Activated T-cell treated with anti-CD3 and anti-CD28 coated beads, Interleukin-2, amount 50 U/mL, for 4 hours (primary cell): ENCODE measurements at places on chromosomes 6 and 20.

DNA sequence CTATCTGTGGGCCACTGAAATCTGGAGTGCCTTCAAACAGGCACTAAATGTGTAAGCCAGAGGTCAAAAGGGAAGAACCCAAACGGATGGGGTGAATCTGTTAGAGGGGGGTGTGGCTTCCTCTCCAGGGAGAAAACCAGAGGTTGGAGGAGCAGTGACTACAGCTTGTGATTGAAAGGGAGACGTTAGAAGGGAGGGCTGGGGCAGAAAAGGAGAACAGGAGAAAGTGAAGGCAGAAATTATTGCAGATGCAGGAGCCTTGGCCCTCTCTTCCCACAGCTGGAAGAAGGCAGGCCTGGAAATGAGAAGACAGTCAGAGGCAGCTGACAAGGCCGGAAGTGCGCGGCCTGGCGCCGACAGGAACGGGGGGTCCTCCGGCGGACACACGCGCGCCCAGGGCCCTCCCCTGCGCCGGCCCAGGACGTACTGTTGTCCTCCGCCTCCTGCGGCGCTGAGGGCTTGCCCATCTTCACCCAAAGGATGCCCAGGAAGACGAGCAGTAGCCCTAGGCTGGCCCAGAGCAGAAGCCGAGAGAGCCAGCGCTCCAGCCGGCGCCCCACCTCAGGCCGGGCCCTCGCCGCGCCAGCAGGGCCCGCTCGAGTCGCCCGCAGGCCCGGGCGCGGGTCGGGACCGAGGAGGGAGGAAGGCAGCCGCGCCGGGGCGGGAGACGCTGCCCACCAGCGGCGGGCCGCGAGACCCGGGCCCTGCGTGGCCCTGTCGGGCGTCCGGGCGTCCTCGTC lies 806 bp downstream of the LEMD2 start:
- DNase-seq, result peak; percentile 23

GRCh38 chr6:134766497-134766896 lies 183.4 kb downstream of the ALDH8A1 start:
- DNase-seq, result no peak

- DNase-seq, result no peak
Measured at GRCh38 chr6:72218125-72218524, 331.8 kb downstream of the RIMS1 start.

DNA sequence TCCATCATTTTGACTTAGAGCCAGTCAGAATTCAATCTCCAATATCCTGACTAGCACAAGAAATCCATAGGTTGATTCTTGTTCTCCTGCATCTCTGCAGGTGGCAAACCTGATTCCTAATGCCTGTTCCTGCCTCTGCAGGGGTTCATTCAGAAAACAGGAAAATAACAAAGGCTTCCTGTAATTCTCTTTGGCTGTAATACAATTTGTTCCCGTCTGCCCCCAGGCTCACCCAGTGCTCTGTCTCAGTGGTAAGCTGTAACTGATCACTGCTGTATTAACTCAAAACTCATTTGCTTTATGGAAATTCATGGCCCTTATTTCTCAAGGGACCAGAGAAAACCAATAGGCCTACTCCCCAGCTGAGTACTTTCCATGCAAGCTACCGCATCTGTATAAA lies 88.6 kb downstream of the OPRM1 start:
- no peak for DNase-seq

DNA sequence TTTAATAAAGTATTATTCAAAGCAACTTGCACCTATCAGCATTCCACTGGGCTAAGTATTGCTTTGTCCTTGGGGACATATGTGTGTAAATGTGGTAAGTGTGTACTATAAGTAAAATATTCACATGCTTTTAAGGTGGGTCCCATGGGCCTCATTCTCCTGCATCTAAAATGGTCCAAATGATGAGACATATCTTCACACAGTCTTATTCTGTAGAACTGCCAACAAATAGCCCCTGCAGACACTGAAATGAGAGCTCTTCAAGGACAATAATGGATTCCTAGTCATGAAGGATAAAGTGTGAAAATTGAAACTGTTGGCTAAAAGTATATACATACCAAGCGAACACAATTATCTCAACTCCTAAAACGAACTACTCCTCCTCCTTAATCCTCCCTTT lies 81.8 kb downstream of the SMLR1 start:
- DNase-seq, result no peak

- no peak for DNase-seq
Measured at GRCh38 chr20:37728635-37728983, 34.8 kb downstream of the CTNNBL1 start.

GRCh38 chr6:149127212-149127611 lies 190.3 kb upstream of the TAB2 start:
- DNase-seq, result no peak

DNA sequence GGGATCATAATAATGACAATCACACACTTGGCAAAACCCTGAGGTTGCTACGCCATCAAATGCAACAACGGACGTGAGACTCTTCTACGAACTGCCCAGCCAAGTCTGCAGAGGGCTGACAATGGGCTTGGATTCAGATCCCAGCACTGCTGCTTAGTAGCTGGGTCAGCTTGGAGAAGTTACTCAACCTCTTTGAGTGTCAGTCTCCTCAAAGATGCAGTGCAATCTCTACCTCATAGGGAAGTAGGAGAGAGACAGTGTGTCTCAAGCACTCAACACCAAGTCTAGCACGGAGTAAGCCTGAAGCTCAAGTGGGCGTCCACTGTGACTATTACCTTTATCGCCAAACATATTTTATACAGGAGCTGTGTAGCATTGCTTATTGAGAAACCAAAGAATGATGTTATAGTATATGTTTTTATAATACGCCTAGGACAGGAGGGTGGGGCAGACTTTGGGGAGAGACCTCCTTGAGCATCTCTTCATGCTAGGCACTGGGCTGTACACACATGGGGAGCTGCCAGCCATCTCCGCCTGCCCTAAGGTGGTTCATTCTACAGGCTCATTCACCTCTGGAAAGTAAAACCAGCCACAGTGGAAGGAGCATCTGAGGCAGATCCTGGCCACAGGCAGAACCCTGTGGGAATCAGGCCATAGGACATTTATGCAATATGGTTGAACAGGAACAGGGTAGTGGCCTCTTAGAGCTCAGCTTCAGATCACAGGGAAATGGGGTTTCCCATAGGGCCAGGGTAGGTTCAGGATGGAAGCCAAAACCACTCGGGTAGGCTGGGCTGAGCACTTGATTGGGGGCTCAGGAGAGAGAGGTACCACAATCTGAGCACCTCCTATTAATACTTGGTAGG lies 160.2 kb downstream of the MRPL14 start:
- no peak for DNase-seq

DNA sequence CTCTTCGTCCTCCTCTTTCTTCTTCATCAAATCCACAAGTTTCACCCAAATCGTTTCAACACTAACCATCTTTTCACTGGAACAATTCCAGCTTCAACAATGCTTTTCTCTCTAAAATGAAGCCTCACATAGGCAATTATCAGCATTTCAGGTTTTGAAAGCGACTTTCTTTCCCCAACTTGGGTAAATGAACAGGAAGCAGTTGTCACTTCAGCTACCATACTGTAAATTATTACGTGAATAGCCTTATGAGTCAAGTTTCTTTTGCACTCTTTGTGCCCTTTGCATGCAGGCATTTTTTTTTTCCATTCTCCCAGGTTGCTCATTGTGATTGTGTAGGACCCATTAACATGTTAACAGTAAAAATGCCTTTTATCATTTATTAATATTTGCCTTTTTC lies 121.7 kb upstream of the BTBD3 start:
- no peak for DNase-seq

- no peak for DNase-seq
Measured at GRCh38 chr6:155647354-155647753, 191.7 kb upstream of the NOX3 start.

GRCh38 chr6:148593130-148593812 lies 153.6 kb upstream of the UST start:
- no peak for DNase-seq

DNA sequence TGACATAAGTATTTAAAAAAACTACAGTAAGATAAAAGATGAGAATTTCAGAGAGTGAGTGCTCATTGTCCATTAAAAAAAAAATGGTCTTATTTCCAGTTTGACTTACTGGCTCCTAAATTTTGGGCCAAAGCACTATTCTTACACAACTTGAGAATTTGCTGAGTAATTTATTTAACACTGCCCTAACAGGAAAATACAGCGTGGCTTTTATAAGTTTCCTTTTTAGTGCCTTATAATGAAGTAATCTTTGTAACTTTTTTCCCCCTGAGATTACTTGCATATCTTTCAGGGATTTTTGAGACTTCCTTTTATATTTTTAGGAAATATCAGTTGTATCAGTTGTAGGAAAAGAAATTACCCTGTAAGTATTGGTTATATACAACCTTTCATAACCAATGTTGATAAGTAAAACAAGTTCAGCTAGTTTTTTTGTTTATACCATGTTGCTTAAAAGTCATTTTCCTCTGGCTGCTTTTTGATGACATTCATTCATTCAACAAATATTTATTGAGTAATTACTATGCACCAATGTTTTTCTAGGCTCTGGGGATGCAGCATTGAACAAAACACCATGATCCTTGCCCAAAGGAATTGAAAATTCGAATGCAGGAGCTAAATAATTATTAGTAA lies 106.4 kb upstream of the SGK1 start:
- no peak for DNase-seq
